ENCODE measurements at places on chromosomes 5 and 9.

- no peak for DNase-seq
Measured at GRCh38 chr5:120958877-120959485, 494.9 kb downstream of the PRR16 start.

DNA sequence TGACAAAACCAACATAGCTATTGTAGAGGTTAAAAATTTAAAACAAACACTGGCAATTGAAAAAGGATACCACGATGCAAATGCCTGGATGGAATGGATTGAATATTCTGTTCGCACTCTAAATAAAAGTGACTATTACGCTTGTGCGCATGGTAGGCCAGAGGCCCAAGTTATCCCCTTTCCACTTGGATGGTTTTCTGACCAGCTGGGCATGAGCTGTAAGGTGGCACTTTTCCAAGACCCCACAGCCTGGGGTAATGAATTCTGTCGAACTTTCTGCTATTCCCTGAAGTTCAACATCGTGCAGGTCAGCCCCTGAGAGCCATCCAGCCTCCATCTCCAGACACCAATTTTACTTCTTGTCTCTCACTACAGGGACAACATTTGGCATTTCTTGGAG lies 5.4 kb upstream of the RNF180 start:
- no peak for DNase-seq

DNA sequence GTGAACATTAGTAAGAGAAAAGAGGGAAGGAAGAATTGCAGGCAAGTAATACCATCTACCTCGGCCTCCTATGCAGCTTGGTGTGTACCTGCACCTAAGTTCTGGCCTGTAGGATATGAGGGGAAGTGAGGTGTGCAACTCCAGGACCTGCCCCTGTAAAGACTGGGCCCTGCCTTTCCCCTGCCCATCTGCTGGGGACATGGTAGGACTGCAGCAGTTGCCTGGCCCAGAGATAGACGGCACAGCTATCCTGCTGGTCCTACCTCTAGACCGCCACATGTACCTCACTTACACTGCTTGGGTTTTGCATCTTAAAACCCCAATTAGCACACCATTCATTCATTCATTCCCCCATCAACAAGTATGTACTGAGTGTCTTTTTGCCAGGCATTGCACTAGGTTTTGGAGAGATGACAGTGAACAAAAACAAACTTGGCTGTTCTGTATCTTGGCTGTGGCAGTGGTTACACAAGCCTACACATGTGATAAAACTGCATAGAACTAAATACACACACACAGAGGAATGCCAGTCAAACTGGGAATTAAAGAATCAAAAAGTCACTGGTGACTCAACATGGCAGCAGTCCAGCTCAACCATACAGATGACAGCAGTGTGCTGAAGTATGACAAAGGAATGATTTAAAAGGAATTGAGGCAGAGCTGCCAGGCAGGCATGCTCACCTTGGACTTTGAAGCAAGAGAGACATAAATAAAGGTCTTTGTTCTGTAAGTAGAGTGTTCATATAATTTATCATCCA lies 23.3 kb upstream of the MGAT1 start:
- DNase-seq = no peak

GRCh38 chr5:125950012-125950615 lies 473.1 kb upstream of the GRAMD2B start:
- DNase-seq = no peak

DNA sequence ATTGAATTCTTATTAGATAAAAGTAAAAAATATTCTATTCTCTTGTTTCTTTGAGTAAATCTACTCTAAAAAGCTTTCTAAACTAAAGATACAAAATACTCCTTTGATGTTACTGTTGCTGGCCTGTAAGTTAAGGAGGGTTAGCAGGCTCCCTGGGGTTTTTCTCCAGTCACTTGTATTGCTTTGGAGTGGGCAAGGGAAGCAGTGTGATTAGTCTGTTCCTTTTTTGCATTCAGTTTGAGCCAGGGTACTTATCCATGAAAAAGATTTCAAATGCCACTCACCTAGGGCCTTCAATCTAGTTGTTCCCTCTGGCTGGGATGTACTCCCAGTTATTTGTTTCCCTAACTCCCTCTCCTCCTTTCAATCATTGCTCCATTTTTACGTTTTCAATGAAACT lies 256.2 kb upstream of the SMC2 start:
- DNase-seq = no peak

DNA sequence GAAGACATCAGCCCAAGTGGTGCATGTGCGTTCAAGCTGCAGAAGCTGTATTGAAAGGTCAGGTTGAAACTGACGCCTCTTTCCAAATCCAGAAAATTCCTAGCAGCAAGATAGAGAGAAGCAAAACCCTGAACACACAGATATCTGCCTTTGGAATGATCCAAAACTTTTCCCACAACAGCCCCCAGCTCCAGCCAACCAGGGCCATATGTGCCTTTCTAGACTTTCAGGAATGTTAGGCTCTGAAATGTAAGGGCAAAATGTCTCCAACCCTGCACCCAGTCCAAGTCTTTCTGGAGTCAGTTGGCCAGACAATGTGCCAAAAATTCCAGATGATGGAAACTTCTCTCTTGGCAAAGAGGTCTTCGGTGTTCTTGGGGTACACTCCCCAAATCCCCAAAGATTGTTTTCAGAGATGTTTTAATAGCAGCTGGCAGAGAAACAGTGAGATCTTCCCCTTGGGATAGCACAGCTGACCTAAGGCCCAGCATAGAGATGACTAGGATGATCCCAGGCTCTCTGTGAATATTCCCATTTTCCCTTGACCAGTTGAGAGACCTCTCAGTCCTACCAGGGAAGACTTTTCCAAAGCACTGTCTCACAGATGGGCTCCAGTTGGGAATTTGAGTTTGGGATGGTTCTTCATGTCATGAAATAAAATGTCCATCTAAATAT lies 440.4 kb upstream of the CD180 start:
- DNase-seq = no peak

- no peak for DNase-seq
Measured at GRCh38 chr9:124017051-124017928, 5.7 kb downstream of the LHX2 start.

- no peak for DNase-seq
Measured at GRCh38 chr5:141982626-141983025, 13.7 kb downstream of the RNF14 start.

DNA sequence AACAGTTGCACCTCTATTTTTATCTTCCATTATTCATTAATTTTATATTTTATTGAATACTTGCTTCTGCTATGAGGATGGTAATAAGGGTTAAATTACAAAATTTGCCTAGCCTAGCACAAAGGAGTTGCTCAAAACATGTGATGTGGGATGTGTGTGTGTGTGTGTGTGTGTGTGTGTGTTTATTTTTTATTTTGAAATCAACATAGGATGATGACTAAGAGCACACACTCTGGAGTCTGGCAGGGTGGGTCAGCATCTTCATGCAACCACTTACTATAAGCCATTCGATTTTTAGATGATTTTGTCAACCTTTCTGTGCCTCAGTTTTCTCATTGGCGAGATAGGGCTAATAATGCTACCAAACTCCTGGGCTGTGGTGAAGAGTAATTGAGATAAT lies 57.7 kb upstream of the MAMDC2 start:
- no peak for DNase-seq

DNA sequence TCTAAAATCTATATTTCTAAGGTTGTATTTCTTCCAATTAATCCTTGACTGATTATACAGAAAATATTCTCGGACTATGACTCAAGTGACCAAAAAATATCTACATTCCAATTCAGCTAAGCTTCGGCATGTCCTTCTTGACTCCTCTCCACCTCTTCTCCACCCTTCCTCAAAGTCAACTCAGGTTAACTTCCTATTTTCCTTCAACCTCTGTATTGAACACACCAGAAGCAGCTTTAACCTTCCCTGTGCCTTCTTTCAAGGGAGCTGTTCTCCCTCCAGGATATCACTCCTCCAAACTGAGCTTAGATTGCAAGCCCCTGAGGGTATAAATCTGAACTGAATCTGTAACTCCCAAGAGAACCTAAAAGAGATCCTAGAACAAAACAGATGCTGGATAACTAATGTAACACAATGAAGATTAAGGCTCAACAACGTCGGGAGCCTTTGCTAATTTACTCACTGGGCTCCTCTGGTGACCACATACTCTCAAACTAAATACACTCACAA lies 1.1 kb downstream of the SLCO4C1 start:
- no peak for DNase-seq

DNA sequence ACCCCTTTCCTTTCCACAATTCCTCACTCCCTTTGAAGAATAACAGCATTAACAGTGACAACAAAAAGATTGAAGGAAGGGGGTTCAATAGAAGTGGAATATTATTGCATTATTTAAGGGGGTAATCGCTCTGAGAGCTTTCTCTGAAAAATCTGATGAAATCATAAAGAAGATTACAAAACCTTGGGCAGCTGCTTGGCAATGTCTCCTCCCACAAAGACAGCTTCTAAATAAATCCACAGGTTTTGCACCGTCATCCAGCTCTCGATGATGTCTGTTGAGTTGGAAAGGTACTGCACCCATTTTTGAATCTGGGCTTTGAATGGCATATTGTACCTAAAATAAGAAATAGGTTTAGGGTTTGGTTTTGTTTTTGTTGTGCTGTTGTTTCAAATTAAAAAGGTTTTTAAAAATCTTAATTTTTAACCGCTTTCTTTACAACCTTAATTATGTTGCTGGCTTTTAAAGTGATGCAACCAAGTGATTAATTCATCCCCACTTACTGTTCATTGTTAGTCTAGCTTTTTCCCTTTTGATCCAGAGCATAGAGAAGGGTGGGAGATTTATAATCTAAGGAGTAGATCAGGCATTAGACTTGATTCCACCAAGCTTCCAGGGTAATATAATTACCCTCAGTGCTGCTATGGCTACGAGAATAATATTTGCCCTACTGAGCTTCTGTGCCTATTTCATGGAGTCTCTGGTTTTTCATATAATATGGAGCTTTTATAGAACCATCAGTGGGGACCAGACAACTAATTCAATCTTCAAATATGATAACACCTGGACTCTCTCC lies 85.0 kb downstream of the DNAH5 start:
- DNase-seq = peak; percentile 20

- no peak for DNase-seq
Measured at GRCh38 chr9:125146247-125146646, 2.9 kb upstream of the SCAI start.

- DNase-seq = no peak
Measured at GRCh38 chr9:96620832-96621269, 1.2 kb upstream of the CDC14B start.

DNA sequence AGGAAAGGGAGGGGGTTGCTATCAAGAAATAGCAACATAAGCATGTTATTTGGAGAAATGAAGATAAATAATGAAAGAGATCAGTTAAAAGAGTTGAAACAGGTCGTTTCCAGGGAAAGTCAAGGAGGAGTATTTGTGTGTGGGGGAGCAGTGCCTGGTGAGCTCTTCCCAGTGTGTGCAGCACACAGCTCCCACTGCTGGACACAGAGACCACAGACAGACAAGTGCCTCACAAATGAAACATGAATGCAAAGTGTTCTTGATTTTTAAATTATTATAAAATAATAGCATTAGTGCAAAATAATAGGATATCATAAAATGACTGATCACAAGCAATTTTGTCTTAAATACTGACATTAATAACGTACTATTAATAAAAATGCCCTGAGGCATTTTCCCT lies 40.8 kb downstream of the LIFR start:
- DNase-seq = peak; percentile 26

DNA sequence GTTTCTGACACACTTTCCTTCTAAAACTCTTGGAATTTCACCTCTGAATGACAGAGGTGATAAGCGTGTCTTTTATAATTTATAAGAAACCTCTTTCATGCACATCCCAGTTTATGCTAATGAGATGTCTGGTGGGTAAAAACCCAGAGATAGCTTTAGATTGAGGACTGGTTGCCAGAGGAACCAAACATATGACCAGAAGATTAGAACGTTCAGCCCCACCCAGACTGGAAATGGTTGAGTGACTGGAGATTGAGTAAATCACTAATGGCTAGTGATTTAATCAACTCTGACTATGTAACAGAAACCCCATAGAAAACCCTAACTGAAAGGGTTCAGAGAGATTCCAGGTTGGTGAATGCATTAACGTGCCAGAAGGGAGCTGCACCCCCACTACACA lies 69.2 kb downstream of the CDH18 start:
- no peak for DNase-seq

- no peak for DNase-seq
Measured at GRCh38 chr5:170716396-170716795, 67.1 kb upstream of the GABRP start.

DNA sequence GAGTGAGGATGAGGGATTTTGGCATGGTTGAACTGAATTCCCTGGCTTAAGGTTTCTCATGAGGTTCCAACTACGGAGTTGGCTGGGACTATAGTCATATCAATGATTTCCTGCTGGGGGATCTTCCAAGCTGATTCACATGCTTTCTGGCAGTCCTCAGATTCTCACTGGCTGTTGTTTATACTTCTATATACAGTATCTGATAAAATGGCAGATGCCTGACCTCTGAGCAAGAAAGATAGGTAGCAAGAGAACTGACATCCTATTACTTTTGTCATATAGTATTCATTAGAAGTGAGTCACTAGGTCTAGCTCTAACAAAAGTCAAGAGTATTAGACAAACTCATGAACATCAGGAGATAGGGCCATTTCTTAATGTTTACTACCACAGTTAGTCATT lies 440.9 kb upstream of the EDIL3 start:
- no peak for DNase-seq

- DNase-seq = peak; percentile 75
Measured at GRCh38 chr5:87541033-87541432, 128.3 kb upstream of the CCNH start.

GRCh38 chr9:116182876-116183275 lies 29.3 kb downstream of the PAPPA start:
- DNase-seq = no peak

DNA sequence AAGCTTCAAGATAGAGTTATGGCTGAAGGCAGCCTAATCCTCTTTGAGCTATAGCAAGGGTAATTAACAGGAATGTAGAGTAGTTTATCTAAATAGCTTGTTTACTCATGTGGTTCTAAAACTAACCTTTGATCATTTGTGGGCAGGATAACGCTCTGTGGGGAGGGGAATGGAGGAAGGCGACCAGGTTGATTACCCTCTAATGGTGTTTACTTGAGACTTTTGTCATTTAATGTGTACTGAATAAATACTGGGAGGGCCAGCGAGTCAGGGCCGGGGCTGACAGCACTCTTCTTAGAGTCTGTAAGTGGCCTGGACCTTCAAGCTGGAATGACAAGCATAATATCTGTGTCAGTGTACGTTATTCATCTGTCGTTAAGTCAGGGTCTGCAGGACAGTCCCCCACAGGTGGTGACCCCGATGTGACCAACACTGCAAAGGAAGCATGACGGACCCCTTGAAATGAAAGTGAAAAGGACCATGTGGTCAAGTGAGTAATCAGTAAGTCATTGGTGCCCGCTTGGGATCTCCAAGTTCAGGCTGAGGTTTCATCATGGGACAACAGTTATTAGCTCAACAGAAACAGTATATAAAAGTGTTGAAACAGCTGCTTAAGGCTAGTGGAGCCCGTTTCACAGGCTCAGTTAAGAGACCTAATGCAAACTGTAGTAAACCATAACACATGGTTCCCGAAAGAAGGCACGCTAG lies 162.6 kb downstream of the CPLANE1 start:
- DNase-seq = peak; percentile 50

DNA sequence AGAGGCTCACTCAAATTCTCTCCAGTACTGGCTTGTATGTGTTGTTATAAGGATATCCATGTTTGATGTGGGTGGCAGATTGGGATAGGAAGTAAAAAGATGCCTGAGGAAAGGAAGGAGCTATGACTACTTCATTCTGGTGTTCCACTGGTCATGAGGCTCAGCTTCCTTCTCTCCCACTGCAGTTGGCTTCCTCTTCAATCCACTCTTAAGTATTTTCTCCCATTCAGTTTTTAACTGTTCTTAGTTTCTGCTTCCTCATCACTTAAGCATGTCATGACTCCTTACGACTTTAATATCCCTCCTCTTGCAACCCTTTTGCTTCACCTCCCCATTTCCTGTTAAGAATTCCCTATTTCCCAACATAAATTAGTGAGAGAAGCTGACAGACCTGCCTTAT lies 81.1 kb downstream of the PJA2 start:
- DNase-seq = no peak

Data from NCI-H2081 (cell line).